ENCODE measurements at places on chromosomes 1 and 21.

- DNase-seq, result no peak
Measured at GRCh38 chr1:36134505-36135329, 9.7 kb upstream of the COL8A2 start.

DNA sequence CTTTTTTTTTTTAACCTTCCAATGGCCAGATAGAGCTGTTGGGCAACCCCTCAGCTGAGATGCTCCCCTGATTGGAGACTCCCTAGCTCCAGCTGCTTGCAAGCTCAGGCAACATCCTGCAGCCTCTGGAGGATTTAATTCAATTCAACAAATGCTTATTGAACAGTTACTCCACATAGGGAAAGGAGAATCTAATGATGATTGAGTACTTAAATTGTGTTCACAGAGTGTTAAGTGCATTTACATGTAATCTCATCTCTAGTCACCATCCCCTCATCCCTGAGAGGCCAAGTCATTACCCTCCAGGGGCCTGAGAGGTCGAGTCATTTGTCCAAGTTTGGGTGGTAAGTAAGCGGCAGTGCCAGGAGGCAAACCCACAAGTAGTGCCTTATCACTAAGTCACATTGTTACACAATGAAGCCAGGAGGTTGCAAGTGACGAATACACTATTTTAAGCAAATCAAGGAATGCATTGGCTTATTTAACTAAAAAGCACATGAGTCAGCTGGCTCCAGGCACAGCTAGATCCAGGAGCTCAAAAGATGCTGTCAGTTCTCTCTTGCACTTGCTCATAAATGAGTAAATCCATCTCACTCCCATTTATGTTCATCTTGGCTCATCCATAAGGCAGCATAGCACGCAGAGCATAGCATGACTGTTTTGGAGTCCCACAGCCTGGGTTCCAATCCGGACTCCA, 64.3 kb downstream of the OPTC start:
- DNase-seq, result no peak

DNA sequence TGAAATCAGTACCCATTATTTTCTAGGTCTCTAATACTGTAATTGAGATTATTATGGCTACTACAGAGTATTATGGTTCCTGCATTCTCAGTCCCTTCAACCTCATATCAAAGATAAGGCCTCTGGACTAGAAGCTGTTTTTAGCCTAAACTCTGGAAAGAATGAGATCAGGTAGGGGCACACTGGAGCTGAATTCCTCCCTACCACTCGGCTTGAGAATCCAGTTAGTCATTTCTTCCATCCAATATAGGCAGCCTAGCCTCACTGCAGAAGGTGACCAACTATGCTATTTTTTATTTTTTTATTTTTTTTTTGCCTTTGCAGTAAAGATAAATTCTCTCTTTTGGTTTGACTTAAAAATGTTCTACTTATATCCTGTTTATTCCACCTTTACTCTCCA, 8.0 kb upstream of the HAX1 start:
- no peak for DNase-seq

DNA sequence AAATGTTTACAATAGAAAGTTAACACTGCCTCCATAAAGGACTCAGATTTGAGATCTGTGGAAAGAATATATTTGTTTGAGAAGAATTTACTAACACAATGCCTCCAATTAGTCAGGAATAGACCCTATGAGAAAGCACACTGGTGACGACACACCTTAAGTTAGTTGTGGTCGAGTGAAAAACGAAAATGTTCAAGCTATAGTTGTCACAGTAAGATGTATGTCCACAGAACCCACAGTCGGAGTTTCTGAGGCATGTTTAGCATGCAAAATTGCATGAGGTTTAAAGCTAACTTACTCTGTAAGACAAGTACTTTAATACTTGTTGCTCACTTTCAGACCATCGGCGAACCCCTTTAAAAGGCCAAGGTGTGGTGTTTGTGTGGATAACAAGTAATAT, 69.9 kb upstream of the SIPA1L2 start:
- no peak for DNase-seq

DNA sequence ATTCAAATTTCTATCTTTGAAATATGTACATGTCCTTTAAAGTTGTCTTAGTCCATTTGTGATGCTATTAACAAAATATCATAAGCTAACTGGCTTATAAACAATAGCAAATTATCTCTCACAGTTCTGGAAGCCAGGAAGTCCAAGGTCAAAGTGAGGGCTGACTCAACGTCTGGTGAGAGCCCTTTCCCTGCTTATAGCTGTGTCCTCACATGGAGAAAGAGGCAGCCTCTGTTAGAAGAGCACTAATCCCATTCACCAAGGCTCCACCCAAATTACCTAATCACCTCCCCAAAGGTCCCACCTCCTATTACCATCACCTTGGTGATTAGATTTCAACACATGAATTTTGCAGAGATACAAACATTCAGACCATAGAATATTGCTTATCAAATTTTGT, 450.1 kb upstream of the BEND5 start:
- no peak for DNase-seq

DNA sequence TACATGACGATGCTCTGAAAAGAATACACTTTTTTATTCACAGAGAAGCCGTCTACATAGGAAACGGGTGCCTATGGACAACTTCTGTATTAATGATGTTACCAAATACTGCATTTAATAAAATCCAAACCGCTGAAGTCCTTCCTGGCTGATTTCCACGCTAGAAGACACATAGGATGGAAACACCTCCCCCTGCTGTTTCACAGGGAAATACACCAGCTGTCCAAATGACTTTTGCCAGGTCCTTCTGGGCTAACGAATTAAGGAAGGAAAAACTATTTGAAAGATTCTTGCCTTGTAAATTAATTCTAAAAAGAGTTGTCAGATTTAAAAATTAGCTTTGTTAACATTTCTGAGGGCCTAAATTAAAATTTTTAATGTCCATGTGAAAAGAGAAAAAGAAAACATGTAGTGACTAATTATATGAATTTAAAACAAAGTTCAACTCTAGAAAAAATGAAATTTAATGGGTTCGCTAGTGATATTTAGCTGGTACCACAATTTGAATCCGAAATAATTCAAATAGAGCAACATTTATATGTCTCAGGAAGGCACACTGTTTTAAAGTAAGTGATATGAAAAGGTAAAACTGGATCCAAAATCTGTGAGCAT, 146.0 kb downstream of the RERE start:
- DNase-seq, result no peak

All from stimulated activated CD8-positive, alpha-beta memory T cell treated with anti-CD3 and anti-CD28 coated beads, Interleukin-4, amount 100 ng/mL, for 1 hour (primary cell).